IMR-90 (cell line): ENCODE measurements at places on chromosomes 16 and 17.
A peak's percentile ranks its signal among the peaks of the same experiment; 100 is the strongest.

DNA sequence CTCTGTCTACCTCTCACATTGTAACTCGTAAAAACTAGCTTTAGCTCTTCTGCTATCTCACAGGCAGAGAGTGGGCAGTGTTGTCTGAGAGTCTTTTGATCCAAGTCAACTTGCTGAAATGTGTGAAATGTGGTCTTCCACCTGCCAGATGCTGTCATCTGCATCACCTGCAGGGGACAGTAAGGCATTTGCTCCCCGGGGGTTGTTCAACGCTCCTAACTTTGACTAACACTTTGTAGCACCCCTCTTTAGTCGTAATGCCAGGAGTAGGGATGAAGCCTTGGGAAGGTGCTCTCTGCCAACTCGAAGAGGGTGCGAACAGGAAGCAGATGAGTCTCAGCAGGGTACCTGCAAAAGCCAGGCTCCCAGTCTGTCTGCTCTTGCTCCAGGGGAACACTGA is 36.1 kb downstream of the SNX11 start:
- no peak for DNase-seq

DNA sequence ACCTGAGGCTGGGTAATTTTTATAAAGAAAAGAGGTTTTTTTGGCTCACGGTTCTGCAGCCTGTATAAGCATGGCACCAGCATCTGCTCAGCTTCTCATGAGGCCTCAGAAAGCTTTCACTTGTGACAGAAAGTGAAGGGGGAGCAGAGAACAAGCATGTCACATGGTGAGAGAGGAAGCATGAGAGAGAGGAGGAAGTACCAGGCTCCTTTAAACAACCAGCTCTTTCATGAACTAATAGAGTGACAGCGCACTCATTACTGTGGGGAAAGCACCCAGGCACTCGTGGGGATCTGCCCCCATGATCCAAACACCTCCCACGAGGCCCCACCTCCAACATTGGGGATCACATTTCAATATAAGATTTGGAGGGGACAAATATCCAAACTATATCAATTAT is 86.8 kb downstream of the USP32 start:
- no peak for DNase-seq

- peak; percentile 43 for DNase-seq
Measured at GRCh38 chr17:66115246-66115645, 76.7 kb downstream of the CEP112 start.

DNA sequence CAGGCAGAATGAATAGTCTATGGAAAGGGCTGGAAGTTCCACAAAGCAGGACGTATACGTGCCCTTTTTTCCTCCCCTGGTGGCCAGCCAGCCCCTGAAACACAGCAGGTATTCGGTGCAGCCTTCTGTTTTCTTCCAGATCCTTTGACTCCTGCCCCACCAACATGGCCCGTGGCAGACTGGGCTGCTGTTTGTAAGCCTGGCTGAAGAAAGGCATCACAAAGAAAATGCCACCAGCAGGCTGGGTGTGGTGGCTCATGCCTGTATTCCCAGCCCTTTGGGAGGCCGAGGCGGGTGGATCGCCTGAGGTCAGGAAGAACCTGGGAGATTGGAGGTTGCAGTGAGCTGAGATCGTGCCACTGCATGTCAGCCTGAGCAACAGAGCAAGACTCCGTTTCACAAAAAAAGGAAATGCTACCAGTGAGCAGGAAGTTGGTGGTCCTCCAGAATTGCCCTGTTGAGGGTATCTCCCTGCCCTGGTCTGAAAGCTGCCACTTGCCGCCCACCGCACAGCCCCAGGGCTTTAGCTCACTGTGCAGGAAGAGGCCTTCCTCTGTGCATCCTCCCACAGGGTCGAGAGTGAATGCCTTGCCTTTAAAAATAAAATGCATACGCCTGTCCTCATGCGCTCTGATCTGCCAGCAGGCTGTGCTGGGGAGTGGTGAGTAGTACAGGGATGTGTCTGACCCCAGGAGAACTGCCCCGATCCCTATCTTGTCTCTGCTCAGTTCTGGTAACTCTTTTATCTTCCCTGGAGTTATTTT is 587.7 kb downstream of the MAF start:
- DNase-seq, result no peak

- no peak for DNase-seq
Measured at GRCh38 chr16:80681436-80681835, 123.0 kb downstream of the CDYL2 start.

DNA sequence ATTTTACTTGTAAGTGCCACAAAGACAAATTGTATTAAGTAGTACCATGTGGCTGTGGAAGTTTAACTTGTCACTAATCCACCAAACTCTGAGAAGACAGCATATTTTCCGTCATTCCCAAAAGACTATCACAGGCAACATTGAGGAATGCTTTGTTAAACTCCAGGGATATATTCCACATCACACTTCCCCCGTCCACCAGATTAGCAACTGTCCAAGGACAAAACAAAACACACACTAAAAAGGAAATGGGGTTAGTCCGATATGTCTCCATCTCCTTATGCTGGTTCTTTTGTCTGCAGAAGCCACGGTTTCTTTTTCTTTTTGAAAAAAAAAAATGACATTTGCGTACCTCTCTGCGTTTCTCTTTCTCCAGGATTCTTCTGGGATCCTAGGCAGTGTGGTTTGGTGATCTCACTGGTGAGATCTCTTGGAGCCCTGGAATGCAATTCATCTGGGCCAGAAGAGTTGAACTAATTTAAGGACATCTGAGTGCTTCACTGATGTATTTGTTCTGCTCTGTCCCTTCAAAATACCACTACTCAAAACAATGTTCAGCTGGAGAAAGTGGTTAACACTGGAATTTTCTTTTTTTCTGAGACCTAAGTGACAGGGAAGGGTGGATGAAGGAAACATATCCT is 40.6 kb downstream of the PRKCB start:
- DNase-seq, result no peak
